ENCODE measurements at places on chromosomes 3 and 15.

GRCh38 chr3:134381831-134382442 is 7.7 kb upstream of the AMOTL2 start:
- peak; percentile 80 for DNase-seq

GRCh38 chr3:100662113-100662823 is 47.0 kb upstream of the TFG start:
- DNase-seq, result no peak

DNA sequence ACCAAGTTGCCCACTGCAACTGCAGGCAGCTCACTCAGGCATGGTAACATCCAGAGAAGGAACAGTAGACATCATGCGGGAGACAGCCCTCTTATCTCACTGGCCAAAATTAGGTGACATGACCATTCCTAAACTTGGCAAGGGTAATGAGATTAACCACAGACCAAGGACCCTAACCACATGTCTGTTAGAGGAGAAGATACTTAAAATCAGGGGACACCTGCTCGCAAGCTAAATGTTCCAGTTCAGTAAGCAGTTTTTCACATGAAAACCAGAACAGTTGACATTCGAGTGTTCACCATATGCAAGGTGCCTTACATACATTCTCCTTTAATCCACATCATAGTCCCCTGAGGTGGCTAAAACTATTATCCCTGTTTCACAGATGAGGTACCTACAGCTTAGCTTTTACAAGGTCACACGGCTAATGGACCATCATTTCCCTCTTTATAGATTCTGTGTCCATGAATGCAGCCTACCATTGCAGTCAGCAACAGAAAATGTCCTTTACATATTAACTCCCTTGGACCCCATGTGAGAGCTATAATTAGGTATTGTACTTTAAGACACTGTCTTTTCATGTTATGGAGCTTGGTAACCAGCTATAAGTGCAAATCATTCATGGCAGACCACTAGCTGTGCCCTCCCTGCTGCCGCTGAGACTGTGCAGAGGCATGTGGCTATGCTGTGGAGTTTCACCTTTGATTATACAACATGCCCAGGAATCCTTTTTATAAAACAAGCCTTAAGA is 154.1 kb downstream of the LIPC start:
- DNase-seq, result no peak

DNA sequence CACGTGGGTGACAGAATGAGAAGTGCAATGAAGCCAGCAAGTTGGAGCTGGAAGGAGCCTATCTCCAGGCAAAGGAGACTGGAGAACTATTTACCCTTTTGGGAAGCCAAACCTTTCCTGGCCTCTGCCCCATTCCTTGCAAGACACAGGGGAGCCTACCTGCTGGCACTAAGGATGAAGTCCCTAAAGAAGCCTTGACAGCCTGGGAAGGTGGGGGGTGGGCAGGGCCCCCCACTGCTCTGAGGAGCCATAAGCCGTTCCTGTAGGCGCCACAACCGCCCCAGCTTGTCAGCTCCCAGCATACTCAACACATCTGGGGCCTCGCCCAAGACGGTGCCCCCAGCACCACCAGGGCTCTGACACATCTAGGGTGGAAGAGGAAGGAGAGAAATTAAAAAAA is 5.5 kb downstream of the CDAN1 start:
- DNase-seq, result no peak

- no peak for DNase-seq
Observed at GRCh38 chr3:24323272-24323671, 171.4 kb downstream of the THRB start.

- peak; percentile 3 for DNase-seq
Observed at GRCh38 chr3:37546876-37547275, 314.8 kb upstream of the CTDSPL start.

- peak; percentile 47 for DNase-seq
Observed at GRCh38 chr3:15148614-15149013, 49.7 kb upstream of the RBSN start.

GRCh38 chr3:185630182-185630622 is 44.1 kb downstream of the SENP2 start:
- DNase-seq, result no peak

Data from NCI-H510A treated with DMSO at 0.1 percent for 48 hours (cell line).